Stimulated activated CD8-positive, alpha-beta memory T cell treated with anti-CD3 and anti-CD28 coated beads, Interleukin-15, amount 100 ng/mL, for 48 hours (primary cell): ENCODE measurements at places on chromosomes 6 and 20.

DNA sequence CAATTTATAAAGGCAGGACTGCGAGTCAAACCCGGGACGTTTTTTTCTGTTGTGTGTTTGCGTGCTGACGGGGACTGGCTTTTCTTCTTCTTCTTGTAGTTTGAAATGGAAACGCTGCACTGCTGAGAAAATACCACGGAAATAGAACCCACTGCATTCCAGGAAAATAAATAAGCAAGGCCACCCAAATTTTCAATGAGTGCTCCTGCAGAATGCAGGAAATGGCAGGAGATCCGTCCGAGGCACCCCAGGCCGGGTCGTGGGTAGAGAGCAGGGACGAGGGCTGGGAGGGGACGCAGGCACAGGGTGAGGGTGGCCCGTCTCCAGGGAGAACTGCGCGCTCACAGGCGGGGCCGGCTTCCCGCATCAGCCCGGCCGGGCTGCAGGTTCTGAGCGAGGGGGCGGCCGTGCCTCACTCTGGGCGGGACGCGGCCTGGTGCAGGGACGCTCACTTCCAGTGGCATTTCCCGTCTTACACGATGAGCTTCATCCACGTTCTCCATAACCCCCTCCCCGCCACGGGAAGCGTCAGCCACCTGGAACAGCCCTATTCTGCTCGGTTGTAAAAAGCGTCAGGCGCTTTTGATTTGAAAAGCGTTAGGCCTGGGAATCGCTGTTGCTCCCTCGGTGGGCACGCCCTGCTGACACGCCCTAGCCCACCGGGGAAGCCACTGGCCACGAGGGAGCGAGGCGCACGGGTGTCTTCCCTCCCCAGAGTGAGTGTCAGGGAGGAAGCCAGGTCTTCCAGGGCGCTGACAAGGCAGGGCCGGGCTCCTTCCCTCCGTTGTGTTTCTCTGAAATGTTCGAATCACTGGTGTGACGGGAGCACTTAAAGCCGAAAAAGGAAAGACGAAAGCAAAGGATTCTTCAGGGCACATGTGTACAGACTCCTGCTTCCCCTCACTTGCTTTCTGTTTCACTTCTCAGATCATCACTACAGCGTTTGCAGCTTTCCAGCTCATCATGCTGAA lies 17.9 kb upstream of the EXOC2 start:
- DNase-seq, result peak; percentile 19

GRCh38 chr6:42045538-42046460 lies 4.5 kb upstream of the TAF8 start:
- DNase-seq, result peak; percentile 70

- no peak for DNase-seq
Measured at GRCh38 chr6:129536271-129536670, 173.7 kb downstream of the ARHGAP18 start.

DNA sequence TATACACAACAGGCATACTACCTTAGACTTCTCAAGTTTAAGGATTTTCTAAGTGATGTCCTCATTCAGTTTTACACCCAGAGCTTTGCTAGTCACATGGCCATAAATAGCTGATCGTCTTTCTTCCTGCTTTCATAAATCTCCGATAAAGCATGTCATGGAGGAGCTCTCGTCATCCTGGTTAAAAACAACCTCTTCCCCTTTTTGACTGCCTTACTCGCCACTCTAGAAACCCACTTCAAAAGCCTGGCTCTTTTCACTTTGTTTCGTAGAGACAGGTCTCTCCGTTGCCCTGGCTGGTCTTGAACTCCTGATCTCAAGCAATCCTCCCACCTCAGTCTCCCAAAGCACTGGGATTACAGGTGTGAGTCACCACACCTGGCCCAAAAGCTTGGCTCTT lies 67.0 kb upstream of the SMIM29 start:
- no peak for DNase-seq

GRCh38 chr6:126600258-126600916 lies 260.5 kb downstream of the CENPW start:
- DNase-seq, result no peak

DNA sequence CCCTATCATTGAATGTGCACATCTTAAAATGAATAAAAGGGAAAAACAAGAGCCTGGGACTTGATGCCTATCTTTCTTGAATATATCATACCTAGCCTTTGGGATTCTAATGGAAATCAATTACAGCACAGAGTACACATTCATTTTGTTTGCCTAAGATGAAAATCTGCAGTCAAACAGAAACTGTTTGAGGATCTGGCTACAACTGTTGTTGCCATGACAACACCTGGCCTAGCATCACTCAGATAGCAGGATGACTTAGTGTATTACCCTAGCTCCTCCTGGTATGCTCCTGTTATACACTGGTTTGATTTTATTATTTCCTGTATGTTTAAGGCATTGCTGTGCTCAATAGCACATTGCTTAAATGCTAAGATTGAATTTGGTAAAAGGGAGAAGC lies 71.5 kb upstream of the LAMP5 start:
- no peak for DNase-seq

DNA sequence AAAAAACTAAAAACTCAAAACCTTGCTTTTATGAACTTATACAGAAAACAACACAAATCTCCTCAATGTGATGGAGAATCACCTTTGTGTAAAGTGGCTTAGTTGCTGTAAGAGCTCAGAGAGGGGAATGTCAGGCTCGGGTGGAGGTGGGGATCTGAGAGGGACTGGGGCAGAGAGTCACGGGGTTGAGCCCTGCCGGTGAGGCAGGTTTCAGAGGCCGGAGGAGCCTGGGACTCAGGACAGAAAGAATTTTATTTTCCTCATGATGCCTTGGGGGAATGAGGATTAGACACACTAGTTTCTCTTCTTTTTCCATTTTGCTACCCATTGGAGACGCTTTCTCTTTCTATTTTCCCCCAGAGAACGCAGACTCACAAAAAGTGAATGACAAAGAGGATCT lies 252.3 kb upstream of the FOXQ1 start:
- DNase-seq, result no peak

- DNase-seq, result no peak
Measured at GRCh38 chr6:112443179-112444065, 96.3 kb downstream of the RFPL4B start.

- no peak for DNase-seq
Measured at GRCh38 chr20:5070081-5070480, 49.7 kb downstream of the PCNA start.

DNA sequence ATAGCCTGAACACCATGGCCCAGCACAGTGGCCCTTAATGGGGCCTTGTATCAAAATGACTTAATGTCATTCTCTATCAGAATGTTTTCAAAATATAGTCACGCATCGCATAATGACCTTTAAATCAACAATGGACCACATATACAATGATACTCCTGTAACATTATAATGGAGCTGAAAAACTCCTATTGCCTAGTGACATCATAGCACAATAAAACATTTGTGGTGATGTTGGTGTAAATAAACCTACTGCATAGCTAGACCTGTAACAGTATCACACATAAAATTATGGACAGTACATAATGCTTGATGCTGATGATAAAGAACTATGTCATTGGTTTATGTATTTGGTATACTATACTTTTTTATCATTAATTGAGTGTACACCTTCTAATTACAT lies 9.3 kb downstream of the ELOVL5 start:
- no peak for DNase-seq

GRCh38 chr6:95687839-95688238 lies 110.5 kb downstream of the MANEA start:
- no peak for DNase-seq

DNA sequence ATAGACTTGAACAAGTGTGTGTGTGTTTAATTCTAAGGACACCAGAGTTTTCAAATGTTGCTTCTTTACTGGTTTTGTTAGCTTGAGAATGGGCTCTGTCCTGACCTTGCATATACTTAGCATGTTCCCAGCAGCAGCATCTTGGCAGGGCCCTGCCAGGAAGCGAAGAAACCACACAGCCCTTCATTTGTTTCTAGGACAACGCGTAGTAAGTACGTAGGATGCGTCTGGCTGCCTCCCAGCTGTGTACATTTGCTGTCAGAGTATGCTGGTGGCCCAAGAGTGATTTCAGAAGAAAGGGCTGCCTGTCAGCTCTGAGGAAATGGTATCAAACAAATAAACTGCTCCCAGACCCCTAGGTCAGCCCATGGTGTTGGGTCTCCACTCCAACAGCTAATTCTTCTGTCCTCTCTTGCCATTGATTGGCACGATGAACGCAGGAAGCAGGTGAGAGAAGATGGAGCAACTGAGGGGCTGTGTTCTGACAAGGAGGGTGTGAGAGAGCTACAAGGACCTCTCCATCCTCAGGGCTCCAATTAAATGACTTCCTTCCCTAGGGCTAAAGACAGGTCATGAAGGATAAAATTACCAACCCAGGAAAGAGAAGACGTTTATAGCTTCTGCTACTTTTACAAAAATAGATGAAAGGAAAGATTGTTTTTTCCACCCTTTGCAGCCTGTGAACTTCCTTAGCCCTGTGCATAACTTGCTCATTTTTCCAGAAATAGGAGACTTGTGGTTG lies 55.9 kb upstream of the HDDC2 start:
- no peak for DNase-seq

DNA sequence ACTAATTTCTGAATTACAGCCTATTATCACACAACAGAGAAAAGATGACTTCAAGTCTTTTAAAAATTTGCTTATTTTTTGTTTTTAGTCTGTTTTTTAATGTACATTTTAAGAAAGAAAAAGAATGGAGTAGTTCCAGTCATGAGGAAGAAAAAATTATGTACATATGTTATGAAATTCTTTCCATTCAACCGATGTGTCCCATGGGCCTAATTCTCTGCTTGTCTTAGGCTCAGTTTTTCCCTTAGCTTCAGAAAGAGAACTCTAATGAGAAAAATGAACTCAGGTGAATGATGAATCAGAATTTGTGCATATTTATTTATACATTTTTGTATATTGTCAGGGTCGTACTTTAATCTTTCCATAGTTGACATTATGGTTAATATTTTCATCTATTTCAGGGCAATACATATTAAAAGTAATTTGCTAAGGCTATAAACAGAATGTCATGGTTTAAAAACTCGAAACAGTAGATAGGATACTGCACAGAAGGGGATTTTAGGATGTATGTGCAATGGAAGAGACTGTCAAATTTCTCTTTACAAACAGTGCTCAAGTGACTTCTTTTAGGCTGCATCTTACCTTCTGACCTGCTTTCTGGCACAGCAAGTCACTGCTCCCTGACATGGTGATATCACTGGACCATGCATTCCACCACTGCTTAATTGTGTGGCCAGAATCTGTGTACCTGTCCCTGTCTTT lies 153.1 kb downstream of the EPHA7 start:
- no peak for DNase-seq

- no peak for DNase-seq
Measured at GRCh38 chr6:56816370-56816769, 138.5 kb upstream of the BEND6 start.

GRCh38 chr6:95228636-95229035 lies 348.7 kb upstream of the MANEA start:
- DNase-seq, result no peak

- DNase-seq, result no peak
Measured at GRCh38 chr6:163335671-163336545, 78.6 kb upstream of the QKI start.
